ENCODE measurements at places on chromosomes 1 and 21. TPM values are rescaled to one million over a fixed set of nuclear protein-coding genes. Genes with fewer than 3 reads are reported as not detected.

Gene WDR64
- not detected for total RNA-seq

- no peak for DNase-seq
These were observed 299.1 kb upstream of the DEPDC1 start for GRCh38 chr1:68795956-68796355.

DNA sequence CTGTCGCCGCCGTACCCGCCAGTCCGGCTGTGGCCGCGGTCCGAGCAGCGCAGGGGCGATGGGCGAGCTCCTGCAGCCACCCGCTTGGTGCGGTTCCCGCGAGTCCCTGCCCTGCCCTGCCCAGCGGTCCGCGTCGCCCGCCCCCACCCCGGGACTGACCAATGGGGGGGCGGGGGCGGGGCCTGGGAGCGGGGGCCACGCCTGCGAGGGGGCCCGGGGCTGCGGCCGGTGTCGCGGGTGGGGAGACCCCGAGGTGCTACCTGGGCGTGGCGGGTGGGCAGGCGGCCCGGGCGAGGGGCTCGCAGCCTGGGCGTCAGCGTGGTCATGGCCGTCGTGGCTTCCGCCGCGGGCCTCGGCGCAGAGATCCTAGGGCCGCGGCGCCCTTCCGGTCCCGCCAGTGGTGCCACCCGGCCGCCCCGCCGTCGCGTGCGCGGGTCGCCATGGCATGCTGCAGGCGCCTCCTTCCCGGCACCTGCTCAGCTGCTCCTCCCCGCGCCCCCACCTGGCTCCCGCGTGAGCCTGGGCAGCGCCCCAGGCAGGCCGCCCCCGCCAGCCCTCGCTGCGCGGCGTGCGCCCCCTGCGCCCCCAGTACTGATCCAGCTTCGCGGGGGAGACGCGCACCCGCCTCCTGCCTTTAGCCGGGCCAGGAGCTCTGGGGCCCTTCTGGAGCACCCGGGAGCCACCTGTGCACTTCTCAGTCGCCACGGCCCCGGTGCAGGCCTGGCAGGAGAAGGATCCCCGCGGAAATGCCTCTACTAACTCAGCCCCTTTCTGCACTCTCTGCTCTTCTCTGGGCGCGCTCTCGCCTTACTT is at the start of gene BMP8B:
BMP8B (minus strand) TSS at position 108 of the 813 bp plus-strand sequence. CDS start 380 bp downstream, outside the sequence.
- peak; percentile 40 for DNase-seq

Gene HES3
- total RNA-seq: not detected

Gene KCNT2
- total RNA-seq: 4.1 TPM

DNA sequence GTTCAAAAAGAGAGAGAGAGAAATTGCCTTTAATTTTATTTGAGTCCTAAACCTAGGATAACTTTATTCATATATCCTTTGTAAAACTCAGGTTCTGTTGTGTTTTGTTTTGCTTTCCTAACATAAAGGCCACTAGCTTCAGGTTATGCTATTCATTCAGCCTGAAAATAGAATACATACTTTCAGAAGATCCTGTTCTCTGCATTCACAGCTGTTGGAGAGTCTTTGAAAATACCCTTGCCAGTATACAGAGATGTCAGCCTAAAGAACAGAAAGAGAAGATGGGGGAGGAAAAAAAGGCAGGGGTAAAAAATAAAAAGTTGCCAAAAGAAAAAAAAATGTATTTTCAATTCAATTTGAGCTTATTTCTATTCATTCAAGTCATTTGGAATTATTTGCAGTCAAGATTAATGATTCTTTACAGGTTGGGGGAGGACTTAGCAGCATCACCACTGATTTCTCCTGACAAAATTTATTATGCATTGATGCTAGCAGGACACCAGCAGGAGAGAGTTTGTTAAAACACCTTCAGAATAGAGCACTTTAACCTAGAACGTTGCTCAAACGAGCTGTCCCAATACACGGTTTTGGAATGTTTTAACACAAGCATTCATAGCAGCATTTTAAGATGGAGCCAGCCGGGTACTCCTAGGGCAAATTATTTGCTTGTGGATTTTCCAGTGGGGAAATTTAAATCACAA is 318.5 kb downstream of the NTNG1 start:
- DNase-seq: no peak

GRCh38 chr21:18424276-18424675 is 20.7 kb upstream of the TMPRSS15 start:
- DNase-seq: no peak

- no peak for DNase-seq
These were observed 1264.3 kb upstream of the ADGRL2 start for GRCh38 chr1:80536461-80536860.

DNA sequence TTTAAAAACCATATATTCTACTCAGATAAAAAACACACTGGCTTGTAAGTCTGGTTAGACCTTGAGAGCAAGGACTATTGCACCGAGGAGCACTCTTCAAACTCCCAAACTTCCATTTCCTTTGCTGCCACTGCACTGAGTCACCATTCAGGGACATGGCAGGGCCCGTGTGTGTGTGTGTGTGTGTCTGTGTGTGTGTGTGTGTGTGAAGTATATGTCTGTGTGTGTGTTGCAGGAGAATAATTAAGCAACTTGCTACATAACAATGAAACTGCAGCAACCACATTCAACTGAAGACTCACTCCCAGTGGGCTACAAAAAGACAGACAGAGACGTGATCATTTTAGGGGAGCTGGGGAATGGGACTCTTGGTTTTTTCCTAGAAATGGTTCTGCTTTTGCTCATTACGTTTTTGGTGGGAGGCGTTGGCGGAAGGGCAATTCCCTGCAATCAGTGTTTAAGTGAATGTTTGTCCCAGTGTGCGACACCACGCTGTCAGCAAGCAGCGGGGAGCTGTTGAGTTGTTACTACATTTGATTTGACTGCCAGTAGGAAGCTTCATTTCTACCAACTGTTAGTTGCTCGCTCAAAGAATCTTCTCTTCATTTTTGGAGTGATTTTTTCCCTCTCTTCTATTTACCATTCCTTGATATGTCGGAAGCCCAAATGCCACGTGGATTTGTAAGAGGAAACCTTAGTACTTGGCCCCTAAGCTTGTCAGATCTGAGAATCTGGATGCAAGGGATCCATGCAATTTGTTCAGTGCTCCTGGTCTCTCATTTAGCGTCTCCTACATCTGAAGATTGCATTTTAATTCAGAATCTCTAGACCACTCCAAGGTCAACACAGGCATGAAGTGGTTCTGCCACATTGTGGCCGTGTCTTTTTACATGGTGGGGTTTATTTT is 36.1 kb downstream of the ESRRG start:
- no peak for DNase-seq

DNA sequence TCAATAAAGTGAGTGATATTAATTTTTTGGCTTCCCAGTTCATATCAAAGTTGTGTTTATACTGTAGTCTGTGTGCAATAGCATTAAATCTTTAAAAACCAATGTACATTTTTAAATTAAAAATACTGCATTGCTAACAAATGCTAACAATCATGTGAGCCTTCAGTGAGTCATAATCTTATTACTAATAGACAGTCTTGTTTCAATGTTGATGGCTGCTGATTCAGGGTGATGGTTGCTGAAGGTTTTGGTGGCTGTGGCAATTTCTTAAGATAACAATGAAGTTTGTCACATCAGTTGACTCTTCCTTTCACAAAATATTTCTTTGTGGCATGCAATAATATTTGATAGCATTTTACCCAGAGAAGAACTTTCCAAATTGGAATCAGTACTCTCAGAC is 109.0 kb downstream of the ZMYM4 start:
- no peak for DNase-seq

Gene AZIN2
- 1.6 TPM for total RNA-seq

Gene SEC16B
- 0.38 TPM for total RNA-seq

DNA sequence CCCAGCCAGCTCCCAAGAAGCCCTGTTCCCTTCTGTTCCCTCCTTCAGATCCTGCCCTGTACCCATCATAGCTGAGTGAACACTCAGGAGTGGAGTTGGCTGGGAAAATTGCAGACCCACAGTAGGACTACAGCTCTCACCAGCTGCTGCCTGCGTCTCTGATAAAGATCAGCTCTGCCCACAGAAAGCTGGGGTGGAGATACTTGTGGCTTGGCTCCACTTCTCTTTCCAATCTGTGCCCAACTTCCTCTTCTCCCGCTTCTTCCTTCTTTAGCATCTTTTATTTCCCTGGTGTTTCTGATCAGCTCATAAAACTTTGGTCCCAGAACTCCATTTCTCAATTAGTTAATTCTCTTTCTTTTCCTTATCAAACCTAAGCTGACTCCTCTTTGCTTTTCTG is 5.5 kb upstream of the CD1A start:
- no peak for DNase-seq

Gene ACKR1
- total RNA-seq: not detected

Gene LRP8
- 73.1 TPM for total RNA-seq

DNA sequence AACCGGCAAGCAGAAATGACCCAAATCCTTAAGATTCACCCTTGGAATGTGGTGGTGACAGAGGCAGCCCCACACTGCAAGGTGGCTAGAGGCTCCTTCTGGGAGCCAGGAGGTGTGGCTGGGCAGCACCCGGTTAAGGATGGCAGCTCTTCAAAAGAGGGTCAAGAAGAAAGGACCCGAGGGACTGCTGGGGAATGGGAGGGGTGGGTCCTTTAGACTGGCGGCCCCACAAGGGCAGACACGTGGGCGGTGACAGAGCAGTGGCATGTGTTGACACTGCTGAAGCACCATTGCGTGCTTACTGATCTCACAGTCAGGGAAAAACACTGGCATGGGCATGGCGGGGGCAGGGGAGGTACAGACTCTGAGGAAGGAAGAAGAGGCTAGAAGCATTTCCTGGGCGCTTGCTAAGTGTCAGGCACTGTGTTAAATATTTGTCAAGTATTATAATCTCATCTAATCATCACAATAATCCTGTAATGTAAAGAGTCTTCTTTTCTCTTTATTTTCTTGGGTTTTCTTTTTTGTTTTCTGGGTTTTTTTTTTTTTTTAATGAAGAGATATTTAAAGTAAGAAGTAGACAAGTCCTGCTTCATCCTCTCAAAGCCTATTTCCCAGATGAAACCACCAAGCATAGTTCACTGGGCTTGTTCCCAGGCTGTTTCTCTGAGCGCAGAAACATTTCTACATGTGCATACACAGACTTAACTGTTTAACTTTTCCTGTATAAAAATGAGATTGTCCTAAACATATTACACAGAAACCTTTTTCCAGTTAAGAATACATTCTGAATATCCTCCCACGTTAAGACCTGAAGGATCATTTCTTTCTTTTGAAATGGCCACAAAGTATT is 165.8 kb upstream of the EDN2 start:
- no peak for DNase-seq

GRCh38 chr1:224404916-224405603 is 29.5 kb downstream of the WDR26 start:
- DNase-seq: no peak

Gene SRGAP2C
- 17.7 TPM for total RNA-seq

GRCh38 chr1:101522486-101522885 is 285.7 kb downstream of the S1PR1 start:
- no peak for DNase-seq

DNA sequence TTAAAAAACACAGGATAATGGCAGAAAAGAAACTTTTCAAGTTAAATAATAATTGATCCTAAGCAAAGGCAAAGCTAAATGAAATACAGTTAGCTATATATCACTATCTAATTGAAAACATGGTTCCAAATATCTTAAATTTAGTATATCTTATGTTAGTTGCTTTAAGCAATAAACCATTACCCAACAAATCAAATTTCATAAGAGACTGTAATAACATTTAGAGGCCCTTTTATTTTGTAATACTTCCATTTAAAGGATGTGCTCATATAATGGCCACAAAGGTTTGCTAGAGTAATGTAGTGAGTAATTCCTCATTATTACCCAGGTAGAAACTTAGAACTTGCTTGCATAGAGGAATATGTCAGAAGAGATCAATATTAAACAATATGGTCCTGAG is 32.3 kb downstream of the RPL5 start:
- no peak for DNase-seq

Gene SLC9C2
- not detected for total RNA-seq

Gene ADCY10
- total RNA-seq: not detected

Gene PLA2G2C
- total RNA-seq: not detected

DNA sequence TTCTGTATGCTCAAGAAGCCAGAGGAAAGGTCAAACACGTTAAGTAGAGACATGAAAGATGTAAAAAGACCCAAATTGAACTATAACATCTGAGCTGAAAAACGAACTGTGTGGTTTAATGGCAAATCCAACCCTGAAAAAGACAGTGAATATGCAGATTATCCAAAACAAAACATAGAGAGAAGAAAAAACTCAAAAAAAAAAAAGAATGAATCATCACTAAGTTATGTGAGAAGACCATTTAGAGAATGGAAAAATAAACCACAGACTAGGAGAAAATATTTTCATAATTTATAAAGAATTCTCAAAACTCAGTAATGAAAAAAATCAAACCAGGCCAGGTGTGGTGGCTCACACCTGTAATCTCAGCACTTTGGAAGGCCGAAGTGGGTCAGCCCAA is 253.3 kb downstream of the PLPP3 start:
- no peak for DNase-seq

DNA sequence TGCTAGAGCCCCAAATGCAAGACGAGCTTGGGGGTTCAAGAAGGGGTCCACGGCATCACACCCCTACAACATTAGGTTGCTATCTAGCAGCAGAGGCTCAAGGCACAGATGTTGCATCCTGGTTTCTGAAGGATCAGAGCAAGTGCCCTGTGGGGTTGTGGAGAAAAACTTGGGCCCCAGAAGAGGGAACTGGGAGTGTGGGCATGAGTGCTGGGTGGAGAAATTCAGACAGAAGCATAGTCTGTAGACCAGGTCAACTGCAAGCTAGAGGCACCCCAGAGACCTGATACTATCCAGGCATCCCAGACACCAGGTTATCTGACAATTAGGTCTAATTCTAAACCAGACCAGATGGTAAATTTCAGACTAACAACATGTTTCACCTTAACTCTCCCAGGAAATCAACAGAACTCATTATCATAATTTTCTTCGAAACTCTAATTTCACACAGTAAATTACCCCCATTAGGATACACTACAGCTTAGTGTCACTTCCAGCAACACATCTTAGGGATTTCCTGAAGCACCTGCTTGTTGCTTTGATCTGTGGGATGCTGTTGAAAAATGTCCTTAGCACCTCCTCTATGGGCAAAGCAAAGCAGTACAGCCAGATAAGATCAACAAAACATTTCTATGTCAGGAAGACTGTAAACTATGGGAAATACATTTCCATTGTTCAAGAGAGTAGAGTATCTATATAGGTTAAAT is 179.3 kb downstream of the VAV3 start:
- no peak for DNase-seq

Gene GJA5
- total RNA-seq: 37.3 TPM

Gene DSCAM
- not detected for total RNA-seq

- DNase-seq: no peak
These were observed 54.2 kb upstream of the PRKACB start for GRCh38 chr1:84089867-84090266.

DNA sequence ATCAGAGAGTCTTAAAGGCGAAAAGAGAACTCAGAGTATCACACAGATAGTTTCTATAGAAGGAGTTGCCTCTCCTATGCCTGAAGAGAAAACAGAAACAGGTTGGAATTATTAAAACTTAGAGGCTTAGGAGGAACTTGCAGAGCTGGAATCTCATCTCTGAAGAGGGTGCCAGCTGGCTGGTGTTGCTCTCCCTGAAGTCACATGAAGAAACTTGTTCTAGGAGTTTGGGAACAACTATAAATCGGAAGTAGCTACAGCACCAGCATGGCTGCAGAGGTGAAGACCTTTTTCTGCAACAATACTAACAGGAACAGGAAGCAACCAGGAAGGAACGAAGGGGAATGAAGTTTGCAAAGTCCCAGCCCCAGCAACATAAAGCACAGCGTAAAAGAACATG is 35.8 kb downstream of the FMO3 start:
- DNase-seq: no peak

Data from NCI-H460 (cell line).